Stimulated activated CD4-positive, alpha-beta T cell treated with anti-CD3 and anti-CD28 coated beads, Interleukin-1b, Interleukin-23, amount 100 ng/mL, for 1 hour (primary cell): ENCODE measurements at places on chromosomes 6 and 20.

DNA sequence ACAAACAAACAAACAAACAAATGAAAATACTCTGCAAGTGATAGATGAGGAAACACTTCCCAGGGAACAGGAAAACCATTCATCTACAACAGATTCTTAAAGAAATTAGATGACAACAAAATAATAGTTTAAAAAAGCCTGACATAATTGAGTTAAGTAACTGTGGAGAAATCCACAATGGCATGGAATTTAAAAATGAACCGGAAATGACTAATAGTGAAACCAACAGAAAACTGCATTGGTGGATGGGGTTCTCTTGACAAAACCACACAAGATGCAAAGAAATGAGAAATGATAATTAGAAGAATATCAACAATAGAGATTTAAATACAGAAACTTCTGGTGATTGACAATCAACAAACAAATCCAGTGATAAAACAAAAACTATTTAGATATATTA is 785.6 kb downstream of the QKI start:
- no peak for DNase-seq

GRCh38 chr6:106256201-106256968 is 69.2 kb downstream of the ATG5 start:
- no peak for DNase-seq

GRCh38 chr6:117776441-117776840 is 101.2 kb downstream of the NUS1 start:
- DNase-seq: no peak

GRCh38 chr20:4134861-4135379 is 119.6 kb upstream of the RNF24 start:
- no peak for DNase-seq

- DNase-seq: no peak
Observed at GRCh38 chr20:44228465-44229258, 18.1 kb upstream of the OSER1 start.

DNA sequence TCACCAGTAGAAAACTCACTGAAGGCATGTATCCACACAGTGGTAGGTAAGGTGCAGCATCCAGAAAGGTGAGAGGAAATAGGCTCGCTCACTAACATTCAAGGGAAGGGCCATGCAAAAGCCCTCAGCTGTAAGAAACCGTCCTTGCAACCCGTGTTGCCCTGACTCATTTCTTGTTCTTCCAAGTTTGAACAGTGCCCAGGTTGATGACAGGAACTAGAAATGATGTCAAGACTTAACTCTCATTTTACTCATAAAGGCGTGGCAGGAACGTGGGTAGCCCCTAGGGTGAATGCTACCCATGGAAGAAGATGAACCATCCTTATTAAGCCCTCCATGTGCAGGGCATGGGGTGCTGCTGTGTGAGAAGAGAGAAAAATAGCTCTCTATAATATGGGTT is 187.6 kb downstream of the CD83 start:
- no peak for DNase-seq

DNA sequence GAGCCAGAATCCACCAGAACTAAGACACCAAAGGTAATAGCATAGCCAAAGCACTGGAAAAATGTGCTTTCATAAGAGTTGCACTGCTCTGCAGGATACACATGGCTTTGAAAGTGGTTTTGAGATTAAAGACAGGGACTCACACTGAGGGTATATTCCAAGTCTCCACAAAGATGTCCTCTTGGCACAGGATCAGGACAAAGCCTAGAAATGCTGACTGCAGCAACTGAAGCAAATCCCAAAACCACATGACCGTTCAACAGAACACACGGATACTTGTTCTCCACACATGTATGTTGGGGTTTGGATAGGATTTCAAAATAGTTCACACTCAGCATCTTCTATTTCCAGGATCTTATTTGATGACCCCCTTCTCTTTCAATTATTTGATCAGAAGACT is 364.3 kb upstream of the HSF2 start:
- DNase-seq: no peak

GRCh38 chr6:130138909-130139242 is 83.9 kb downstream of the SAMD3 start:
- no peak for DNase-seq

GRCh38 chr6:5173810-5174209 is 86.9 kb downstream of the LYRM4 start:
- no peak for DNase-seq

DNA sequence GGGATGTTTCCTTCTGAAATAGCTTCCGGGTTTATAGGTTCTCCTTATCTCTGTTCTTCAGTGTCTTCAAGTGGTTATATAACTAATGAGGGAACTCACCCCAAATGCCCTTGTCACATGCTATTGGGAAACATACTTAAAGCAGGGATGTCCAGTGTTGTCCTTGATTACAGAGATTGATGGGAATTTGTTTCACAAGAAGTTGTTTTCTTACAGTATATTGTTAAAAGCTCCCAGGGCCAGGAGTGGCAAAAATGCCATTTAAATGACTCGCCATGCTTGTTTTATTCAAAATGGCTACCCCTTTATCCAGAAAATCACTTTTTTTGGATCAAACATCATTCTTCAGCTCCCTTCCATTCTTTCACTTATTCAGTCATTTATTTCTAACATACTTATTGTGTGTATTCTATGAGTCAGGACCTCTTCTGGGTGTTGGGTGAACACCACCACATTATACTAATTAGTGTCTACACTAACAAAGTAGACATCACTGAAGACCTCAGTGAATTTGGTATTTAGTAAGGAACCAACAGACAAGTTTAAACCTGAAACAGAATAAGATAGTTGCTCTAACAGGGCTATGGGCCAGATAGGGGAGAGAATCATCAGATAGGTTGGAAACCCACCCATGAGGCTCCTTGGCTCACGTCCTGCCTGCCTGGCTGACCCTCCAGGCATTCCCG is 791.1 kb downstream of the MAFB start:
- no peak for DNase-seq

- no peak for DNase-seq
Observed at GRCh38 chr6:113328886-113329381, 528.2 kb upstream of the MARCKS start.
